ENCODE measurements at places on chromosomes 11 and 22.

DNA sequence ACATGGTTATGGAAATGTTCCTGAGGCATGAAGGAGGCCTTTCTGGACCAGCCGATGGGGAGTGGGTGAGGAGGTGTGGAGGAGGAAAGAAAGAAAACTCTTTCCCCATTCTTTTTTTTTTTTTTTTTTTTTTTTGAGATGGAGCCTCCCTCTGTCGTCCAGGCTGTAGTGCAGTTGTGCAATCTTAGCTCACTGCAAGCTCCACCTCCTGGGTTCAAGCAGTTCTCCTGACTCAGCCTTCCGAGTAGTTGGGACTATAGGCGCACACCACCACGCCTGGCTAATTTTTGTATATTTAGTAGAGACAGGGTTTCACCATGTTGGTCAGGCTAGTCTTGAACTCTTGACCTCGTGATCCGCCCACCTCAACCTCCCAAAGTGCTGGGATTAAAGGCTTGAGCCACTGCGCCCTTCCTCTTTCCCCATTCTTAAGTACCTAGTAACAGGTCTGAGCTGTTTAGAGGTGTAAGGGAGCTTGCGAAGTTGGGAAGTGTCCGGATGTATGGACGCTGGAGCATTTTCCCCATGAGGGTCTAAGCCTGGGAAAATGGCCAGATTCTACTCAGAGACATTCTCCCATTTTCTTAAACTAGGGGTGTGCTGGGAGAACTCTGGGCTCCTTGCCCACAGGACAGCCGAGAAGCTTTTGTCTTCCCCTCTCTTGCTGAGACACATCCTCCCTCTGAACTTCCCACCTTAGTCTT lies 135.8 kb downstream of the TEAD1 start:
- DNase-seq = no peak

DNA sequence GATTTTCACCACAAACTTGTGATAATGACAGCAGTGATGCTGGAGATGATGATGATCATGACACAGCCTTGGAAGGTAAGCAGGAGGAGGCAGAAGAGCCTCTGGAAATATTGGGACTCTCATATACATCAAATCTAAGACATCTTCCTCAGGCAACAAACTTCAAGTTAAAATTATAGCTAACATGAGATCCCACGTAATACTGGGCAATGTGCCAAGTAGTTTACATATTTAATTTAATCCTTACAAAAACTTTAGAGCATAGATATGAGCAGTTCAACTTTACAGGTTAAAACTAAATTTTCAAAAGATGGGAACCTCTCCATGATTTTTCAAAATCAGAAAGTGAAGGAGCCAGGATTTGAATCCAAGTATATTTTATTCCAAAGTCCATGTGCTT lies 19.0 kb downstream of the OR52B2 start:
- DNase-seq = no peak

- no peak for DNase-seq
These were observed 4.1 kb upstream of the ARHGAP20 start for GRCh38 chr11:110716361-110716760.

GRCh38 chr11:119375337-119376196 lies 5.9 kb downstream of the USP2 start:
- DNase-seq = no peak

- DNase-seq = no peak
These were observed 6.7 kb downstream of the SLC5A12 start for GRCh38 chr11:26715133-26715532.
